ENCODE measurements at places on chromosomes 7 and 10. TPM values are rescaled to one million over a fixed set of nuclear protein-coding genes. Genes with fewer than 3 reads are reported as not detected.
A peak's percentile ranks its signal among the peaks of the same experiment; 100 is the strongest.

- DNase-seq = no peak
Observed at GRCh38 chr10:16909961-16910792, 93.0 kb upstream of the RSU1 start.

- DNase-seq = no peak
Observed at GRCh38 chr10:34696423-34696822, 118.7 kb downstream of the PARD3 start.

DNA sequence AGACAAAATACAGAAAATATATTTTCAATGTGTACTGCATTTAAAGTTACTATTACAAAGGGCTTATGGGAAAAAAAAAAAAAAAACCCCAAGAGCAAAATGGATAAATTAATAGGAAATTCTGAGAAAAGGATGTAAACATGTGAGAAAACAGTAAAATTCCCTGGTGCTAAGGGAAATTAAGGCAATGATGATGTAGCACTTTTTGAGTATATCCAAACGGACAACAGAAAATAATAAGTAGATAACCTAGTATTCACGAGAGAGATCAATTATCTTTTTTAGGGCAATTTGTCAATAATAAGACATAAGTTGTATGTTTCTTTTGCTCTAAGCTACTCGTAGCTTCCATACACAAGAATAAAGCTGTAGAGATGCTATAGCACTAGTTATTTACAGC is 80.2 kb downstream of the PARD3 start:
- DNase-seq = no peak

Gene KLF14
- 0.22 TPM for total RNA-seq

Gene FKBP6
- 0.11 TPM for total RNA-seq

Gene KNDC1
- total RNA-seq = 8.3 TPM

GRCh38 chr7:100589341-100589947 is 3.3 kb downstream of the FBXO24 start:
- DNase-seq = no peak

DNA sequence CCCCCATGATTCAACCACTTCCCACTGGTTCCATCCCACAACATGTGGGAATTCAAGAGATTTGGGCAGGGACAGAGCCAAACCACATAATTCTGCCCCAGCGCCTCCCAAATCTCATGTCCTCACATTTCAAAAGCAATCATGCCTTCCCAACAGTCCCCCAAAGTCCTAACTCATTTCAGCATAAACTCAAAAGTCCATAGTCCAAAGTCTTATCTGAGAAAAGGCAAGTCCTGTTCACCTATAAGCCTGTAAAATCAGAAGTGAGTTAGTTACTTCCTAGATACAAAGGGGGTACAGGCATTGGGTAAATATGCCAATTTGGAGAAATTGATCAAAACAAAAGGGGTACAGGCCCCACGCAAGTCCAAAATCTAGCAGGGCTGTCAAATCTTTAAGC is 272.9 kb downstream of the MAGI2 start:
- DNase-seq = no peak

Gene ASB15
- not detected for total RNA-seq

DNA sequence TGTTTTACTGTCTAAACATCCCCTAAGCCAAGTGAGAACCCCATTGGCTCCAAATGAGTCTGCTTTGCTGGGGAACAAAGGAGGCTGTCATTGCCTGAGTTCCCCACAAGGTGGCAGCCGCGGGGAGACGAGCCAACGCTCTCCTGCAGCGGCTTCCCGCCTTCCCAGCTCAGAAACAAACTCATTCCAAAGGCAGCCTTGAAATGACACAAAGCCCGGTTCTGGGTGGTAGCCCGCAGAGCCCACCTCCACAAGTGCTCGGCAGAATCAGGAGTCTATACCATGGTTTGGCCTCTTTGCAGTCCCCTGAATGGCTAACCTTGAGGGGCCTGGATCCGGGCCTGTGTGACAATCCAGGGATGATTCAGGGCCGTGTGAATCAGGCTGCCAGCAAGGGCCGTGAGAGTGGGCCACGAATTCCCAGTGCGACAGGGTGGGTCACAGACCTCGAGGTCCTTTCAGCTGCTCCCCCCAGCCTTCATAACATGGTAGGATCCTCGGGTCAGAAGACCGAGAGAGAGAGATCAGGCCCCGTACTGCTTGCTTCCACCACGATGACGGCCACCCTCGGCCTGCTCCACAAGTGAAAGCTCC is 79.7 kb downstream of the DLG5 start:
- peak; percentile 73 for DNase-seq

Gene PLA2G12B
- not detected for total RNA-seq

DNA sequence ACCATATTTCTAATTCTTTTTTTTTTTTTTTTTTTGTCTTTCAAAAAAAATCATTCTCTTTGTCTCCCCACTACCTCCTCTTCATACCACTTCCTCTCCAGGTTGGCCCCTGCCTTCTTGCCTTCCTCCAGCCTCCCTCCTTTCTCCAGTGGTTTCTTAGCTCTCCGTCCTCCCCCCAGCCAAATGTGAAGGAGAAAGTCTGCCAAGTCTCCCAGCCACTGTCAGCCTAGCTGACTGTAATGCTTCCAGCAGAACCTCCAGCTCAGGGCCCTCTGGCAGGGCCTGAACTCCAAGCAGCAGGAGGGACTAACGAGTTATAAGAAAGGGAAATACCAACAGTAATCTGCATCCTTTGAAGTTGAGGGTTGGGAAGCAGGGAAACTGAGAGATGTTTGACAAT is 35.5 kb upstream of the BICC1 start:
- DNase-seq = no peak

GRCh38 chr7:391411-391951 is 101.5 kb downstream of the FOXL3 start:
- DNase-seq = no peak

DNA sequence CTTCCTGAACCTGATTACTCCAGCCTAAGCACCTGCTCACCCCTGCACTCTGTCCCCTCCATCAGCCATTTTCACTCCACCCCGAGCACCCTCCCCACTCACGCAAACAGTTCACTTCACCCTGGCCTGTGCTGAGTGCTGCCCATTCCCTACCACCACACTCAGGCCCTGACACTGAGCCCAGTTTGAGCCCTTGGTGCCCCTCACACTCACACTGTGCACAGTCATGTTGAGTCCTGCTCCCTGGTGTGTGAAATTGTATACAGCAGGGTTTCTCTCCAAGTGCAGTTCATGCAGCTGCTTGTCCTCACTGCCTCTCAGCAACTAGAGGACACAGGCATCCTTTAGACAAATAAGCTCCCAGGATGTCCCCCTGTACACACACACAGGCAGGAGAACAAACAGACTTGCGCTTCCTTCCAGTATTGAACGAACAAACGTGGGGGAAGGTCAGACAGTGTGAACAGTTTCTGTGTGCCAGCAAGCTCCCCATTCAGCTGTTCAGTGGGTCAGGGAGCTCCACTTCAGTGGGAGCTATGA is 6.8 kb downstream of the MYO1G start:
- no peak for DNase-seq

Gene CYP51A1
- 402 TPM for total RNA-seq

Gene PPP3CB
- total RNA-seq = 49.1 TPM

Gene KLLN
- total RNA-seq = 0.69 TPM

DNA sequence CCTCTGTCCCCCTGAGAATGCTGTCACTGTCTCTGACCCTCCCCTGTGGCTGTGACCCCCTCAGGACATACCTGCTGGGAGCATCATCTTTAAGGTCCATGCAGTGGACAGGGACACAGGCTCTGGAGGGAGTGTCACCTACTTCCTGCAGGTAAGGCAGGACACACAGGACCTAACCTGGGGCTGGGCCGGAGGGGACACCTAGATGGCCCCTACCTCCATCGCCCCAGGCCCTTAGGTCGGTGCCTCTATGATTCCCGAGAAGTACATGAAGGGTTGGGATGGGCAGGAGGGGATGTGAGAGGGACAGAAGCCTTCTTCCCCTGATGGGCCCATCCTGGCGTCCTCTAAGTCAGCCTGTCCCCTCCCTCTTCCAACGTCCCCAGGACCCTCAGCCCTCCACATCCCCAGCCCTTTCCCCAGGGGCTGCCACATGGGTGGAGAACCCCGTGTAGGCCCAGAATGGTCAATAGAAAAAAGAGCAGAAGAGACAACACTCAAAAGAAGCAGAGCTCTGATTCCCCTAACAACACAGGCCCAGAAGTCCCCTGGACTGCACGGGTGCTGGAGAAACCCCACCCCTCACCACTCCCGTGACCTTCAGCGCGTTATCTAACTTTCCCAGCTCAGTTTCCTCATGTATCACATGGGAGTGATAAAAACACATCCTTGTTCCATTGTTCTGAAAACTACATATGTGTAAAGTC is 6.4 kb downstream of the CDHR1 start:
- DNase-seq = no peak

DNA sequence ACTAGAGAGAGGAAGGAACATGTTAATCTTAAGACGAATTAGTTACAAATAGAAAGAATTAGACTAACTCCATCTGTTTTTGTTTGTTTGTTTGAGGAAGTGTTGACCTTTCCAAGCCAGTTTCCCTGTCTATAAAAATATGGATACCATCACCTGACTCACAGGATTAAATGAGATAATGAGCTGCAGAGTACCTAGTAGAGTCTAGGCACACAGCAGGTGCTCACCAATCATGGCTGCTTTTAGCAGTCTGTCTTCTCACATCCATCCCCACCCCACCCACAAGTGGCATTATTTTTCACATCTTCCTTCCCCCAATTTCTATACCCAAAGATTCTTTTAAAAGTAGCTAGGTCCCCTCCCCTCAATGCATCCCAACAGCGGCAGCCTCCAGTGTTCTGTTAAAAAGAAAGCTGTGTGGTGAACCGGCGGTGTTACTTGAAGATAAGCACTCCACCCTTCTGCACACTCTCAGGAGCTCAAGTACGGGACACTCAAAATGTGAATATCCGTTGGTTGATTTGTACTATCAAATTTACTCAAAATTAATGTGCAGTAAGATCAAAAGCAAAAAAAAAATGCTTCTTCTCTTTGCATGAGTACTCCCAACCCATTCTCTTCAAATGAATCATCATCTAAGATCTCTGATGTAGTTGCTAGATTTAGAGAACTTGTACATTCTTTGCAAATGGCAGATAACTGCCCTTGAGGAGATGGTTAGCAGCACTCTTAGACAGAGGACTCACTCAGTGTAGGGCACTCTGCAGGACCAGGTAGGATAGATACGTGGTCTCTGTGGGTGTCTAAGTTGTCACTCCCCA is 145.4 kb upstream of the ASAH2 start:
- DNase-seq = no peak

DNA sequence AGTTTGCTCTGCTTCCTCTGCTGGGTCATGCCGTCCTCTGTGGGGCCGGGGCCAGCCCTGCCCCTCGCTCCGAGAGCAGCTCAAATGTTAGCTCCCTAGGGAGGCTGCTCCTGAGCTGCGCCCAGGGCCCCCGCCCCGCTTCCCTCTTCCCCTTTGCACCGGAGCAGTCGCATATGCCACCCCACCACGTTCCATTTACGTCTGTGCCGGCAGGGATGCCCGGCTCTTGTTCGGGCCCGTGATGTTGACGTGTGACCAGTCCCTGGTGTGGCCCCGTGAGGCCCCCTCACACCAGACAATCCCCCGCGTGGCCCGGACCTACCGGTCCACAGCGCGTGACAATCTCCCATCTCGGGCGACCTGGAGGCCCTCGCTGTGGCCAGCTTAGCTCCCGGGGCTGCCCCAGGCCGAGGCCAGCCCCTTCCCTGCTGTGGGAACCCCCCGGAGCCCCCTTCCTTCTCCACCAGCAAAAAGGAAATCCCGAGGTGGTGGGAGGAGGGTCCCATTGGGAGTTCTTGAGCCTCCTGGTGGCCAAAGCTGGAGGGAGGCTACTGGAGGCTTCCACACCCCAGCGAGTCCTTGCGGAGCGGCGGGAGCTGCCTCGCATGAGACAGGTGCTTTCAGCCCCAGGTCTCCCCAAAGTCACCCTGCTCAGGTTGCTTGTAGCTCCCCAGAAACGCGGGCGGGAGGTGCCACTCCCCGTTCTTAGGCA is 15.2 kb downstream of the FAM20C start:
- DNase-seq = no peak

DNA sequence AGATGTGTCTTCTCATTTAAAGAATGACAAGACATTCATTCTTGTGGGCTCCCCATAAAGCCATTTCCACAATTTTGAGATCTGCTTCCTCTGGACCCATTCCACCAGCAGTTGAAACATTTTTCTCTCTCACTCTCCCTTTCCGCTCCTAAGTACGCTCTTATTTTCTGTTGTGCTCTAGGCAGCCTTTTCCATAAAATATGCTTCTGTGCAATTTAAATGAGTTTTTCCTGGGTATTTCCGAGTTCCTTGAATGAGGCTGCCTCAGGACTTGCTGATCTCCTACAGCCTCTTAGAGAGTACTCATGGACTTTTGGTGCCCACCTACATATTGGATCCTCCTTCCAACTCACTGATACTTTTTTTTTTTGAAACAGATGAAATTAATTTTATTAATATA is 23.6 kb upstream of the AKR1D1 start:
- no peak for DNase-seq

DNA sequence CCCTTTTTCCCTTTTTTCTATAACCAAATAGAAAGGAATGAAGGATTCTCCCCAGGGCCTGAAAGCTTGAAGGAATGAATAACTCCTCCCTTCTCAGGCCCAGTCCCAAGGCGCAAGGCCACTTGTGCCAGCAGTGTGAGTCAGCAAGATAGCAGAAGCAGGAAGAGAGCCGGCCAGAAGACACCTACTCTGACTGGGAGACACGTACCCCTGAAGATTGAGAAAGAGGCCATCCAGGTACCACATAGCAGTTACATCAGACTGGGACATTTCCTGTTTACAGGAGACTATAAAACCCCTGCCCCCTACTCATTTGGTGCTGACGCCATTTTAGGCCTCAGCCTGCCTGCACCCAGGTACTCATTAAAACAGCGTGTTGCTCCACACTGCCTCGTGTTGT is 65.5 kb downstream of the LRRC17 start:
- DNase-seq = no peak

GRCh38 chr7:131895541-131896164 is 339.2 kb upstream of the PODXL start:
- no peak for DNase-seq

DNA sequence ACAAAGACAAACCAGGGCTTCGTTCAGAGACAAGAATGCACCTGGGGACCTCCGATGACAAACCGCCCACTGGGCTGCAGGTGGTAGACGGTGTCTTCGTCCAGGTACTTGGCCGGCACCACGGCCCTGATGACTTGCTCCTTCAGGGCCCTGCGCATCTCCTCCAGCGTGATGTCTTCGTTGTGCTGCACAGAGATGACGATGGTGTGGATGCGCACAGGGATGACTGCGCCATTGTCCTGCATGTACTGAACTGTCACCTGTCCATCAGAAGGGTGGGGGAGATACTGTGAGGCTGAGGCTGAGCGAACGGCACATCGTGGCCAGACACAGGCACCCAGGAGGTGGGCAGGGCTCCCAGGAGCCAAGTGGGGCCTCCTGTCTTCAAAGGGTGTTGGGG is 13.1 kb downstream of the MAT1A start:
- DNase-seq = no peak

DNA sequence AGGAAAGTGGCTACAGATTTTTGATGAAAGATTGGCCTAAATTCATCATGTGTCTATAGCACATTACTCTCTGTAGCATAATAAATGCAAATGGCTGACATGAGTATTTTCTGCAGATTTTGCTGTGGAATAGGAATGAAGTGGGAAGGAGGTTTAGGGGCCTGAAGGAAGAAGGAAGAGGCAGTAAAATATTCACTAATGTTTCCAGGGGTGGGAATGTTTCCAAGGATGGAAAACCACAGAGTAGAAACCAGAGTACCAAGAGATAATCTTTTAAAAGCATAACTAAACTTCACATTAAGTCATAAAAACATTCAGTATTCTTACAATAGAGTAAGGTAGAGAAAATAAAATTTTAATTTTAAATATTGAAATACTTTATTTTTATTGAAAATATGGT is 267.8 kb downstream of the BICC1 start:
- DNase-seq = no peak

Gene PRPF18
- 34.7 TPM for total RNA-seq
